Naive B cell (primary cell): ENCODE measurements at places on chromosomes 4 and X.

DNA sequence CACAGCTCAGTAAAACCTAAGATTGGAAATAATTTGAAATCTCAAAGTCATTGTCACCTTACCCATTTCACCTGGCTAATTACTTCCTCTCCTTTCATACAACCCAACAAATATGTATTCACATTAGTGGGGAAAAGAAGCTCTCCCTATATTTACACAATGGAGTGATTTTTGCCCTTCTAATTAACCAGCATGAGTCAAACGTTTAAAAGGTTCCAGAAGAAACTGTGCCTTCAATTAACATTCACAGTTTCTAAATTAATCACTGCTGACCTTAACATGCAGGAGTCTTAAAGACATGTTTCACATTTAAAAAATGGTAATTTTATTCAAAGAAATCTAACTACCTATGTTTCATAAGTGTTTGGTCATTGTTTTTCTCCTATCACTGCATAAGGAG is 254.6 kb downstream of the CBLL2 start:
- DNase-seq = no peak

DNA sequence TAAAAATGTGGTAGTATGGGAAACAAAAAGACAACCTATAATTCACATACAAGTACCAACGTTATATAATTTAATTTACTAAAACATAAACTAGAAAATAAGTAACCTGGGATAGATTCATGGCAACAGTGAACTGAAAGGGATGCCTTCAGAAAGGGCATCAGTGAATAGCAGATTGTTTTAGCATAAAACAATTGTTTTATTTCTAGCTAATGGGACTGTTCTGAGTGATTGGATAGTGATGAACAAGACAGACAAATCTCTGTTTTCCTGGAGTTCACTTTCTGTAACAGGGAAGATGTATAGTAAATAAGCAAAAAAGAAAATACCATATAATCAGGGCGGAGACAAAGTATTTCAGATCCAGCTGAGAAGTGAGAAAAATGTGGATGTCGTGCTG is 379.1 kb upstream of the SPOCK3 start:
- DNase-seq = no peak

DNA sequence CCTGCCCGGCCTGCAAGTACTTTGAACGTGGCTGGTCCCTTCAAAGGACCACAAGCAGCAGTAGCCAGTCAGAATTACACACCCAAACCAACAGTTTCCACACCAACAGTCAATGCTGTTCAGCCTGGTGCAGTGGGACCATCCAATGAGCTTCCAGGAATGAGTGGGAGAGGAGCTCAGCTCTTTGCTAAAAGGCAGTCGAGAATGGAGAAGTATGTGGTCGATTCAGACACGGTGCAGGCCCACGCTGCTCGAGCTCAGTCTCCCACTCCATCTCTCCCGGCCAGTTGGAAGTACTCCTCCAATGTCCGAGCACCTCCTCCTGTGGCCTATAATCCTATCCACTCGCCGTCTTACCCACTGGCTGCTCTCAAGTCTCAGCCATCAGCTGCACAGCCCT is 104.4 kb upstream of the MYOZ2 start:
- DNase-seq = no peak

DNA sequence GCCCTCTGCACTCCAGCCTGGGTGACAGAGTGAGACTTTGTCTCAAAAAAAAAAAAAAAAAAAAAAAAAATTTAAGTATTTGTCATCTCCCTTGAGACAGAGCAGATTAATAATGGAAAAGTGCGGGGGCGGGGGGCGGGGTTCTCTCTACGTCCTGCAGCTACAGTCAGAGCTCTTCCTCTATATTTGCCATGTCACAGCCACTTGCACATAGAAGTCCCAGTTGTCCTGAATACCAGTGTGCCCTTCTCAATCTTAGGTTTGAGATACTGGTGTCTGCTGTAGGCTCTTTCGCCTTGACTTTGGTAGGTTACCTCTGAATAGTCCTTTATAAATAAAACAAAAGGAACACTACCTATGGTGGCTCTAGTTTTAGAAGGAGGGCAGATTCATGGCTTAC is 237.8 kb upstream of the PGRMC2 start:
- no peak for DNase-seq

GRCh38 chr4:188372058-188372457 is 232.8 kb downstream of the TRIML1 start:
- DNase-seq = no peak

GRCh38 chrX:109813236-109813635 is 80.2 kb upstream of the ACSL4 start:
- DNase-seq = no peak

GRCh38 chrX:52341493-52341892 is 27.3 kb upstream of the XAGE2 start:
- DNase-seq = no peak

- DNase-seq = no peak
Observed at GRCh38 chrX:42248226-42248625, 324.9 kb upstream of the CASK start.

DNA sequence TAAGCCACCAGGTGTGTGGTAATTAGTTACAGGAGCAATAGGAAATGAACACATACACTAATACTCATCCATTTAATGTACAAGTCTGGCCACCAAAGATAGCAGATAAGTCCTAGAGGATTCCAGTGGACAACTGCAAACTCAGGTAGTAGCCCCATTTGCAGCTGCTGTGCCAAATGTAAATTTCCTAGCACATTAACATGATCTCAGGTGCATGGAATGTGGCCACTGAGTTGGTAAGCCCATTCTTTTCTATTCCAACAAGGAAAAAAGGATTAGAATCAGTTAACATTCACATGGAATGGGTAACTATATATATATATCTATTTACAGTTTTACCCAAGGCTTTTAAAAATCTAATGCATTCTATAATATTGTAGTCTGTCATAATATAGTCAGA is 23.3 kb upstream of the FRAS1 start:
- no peak for DNase-seq

DNA sequence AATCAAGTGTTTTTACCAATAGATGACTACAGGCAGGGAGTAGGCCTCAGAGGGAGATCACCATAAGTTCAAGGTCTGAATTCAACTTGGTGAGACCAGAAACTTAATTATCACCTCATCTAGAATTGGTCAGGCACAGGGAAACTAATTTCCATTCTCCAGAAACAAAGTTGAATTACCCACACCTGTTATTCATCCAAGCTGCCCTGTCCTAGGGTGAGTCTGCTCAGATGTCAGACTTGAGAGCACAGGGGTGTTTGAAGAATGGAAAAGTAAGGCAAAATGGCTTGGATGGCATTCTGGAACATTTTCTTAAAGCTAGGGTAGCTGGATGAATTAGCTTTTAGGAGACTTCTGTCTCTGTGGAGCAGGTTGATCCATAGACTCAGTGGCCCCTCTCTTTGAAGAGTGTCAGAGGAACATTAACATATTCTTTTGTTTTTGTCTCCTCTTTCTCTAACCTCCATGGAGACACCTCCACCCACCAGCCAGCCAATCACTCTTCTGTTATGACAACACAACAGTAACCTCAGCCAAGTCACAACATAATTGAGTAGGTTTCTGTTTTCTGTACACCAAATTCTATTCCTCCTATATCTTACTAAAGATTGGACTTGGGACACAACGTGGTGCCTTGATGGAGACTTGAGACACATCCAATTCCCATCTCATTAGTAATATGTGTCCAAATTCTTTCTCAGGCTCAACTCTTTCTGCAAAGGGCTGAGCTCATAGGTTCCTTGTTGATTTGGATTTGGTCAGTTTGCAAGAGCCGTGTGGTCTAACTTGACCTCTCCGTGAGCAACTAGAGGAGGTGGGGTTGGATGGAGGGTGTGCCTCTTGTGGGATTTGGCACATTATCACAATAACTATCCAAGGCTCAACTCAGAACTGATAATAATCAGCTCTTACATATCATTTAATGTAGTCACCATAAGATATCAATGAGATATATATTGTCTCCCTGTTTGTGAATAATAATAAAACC is 45.1 kb downstream of the VSIG4 start:
- no peak for DNase-seq

GRCh38 chrX:22124098-22124497 is 92.0 kb downstream of the PHEX start:
- DNase-seq = no peak

GRCh38 chr4:78299565-78299972 is 242.4 kb downstream of the FRAS1 start:
- DNase-seq = no peak

DNA sequence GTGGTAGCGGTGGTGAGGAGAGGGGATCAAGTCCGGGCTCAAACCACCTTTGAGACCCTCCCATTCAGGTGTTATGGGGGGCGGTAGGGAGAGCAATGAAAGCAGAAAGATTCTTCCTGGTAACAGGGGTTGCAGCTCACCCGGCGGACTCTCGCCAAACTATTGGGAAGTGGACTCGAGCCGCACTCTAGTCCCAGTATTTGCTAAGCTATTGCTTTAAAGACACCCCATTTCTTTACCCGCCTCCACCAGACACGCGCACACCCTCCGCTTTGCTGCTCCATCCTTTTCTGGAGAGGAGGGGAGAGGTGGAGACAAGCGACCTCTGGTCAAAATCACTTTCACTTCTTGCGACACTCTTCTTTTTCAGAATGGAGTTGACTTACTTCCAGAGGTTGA is 625 bp upstream of the GABRA4 start:
- no peak for DNase-seq

DNA sequence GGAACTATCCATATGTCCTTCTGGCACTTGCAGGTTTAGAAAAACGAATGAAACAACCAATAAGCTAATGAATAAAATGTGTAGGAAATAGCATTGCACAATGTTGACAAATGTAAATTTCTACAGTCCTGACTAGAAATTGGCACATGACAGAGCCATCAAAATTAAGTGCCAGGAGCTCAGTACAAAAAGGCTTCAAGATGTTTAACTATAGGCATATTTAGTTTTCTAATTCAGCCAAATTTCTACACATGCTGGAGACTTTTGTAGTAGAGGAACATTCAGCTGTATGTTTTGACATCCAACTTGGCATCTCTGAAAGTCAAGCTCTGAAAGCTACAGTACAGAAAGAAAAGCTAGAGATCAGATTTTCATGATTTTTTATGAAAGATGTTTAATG is 1999.4 kb upstream of the AGA start:
- no peak for DNase-seq

DNA sequence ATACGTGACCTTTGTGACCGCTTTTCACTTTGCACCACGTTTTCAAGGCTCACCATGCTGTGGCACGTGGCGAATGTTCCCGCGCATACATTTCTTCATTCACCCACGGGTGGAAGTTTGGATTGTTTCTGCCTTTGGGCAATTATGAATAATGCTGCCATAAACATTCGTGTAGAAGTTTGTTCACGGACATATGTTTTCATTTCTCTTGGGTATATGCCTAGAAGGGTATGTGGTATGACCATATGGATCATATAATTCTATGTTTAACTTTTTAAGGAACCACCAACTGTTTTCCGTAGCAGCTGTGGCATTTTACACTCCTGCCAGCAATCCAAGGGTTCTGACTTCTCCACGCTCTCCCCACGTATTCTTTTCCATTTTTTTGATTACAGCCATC is 60.9 kb upstream of the MXD4 start:
- no peak for DNase-seq

- DNase-seq = no peak
Observed at GRCh38 chr4:105632599-105632998, 75.9 kb downstream of the INTS12 start.

DNA sequence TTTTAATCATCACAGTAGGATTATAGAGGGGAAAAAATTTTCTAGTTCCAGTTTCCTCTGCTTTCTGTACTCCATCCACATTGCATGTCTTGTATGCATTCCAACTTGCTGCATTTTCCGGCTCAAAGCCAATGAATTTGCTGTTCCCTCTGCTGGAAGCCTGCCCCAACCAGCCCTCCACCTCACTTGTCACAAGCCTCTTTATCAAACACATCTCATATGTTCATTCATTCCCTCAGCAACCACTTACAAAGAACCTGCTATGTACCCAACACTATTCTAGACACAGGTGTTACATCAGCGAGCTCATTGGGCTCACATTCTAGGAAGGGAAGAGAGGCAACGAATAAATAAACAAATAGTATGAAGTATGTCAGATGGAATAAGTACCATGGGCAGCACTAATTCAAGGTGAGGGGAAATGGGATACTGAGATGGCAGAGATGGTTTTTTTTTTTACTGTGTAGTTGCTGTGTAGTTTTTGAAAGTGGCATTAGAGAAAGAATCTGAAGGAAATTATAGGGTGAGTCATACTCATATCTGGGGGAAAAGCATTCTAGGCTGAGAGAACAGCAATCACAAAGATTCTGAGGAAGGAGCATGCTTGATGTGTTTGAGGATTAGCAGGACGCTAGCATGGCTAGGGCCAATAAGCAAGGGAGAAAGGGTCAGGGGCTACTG is 332.5 kb downstream of the PDGFC start:
- DNase-seq = no peak

DNA sequence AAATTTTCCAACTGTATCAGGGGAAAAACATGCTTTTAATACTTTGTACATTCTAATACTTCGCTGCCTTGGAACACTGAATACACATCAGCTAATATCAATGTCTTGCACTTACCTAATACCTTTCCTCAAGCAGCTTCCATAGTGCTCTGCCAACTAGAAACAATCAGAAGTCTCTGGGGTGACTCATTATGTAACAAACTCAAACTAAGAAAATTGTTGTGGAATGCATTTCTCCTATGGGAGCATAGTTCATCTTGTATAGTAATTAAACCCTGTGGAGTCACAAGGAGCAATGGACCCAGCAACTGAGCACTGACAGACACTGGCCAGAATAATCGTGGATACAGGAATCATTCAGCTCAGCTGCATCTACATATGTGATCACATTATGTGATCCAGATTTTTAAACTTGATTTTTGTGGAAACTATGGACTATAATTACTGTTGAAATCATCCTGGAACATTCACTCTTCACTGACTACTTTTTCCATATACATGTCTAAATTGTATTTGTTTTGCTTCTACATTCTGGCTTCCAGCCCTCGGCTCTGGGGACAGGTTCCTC is 496.9 kb downstream of the TMA16 start:
- no peak for DNase-seq

DNA sequence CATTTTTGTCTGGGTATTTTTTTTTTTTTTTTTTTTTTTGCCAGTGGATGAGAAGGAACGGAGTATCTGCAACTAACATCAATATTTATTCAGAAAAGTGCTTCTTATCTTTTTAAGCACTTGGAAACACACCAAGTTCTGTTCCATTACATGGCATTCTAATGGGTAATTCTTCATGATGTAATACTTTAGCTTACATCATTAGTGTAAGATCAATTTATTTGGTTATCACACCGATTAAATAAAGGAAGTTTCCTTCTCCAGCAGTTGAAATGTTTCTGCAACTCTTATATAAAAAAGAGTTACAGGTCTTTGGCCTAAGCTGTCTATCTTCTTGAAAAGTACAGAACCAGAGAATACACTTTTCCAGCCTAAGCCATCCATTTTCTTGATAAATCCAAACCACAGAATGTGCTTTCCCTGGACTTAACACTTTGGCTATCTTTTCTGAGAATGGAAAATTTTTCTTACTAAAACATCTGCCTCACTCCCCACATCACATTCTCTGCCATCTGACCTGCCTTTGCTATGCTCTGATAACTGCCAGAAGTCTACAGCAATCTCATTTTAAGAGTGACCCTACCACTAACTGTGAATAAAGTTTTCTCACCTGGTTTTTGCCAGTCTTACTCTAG is 191.9 kb upstream of the MAB21L2 start:
- DNase-seq = no peak

- no peak for DNase-seq
Observed at GRCh38 chr4:10655968-10656367, 28.6 kb downstream of the CLNK start.

GRCh38 chr4:90254357-90254756 is 127.2 kb downstream of the CCSER1 start:
- DNase-seq = no peak

GRCh38 chr4:157713342-157713741 is 459.5 kb downstream of the GASK1B start:
- DNase-seq = no peak
